Breast epithelium (tissue), 4 donors: ENCODE measurements at places on chromosomes 3 and 15.

DNA sequence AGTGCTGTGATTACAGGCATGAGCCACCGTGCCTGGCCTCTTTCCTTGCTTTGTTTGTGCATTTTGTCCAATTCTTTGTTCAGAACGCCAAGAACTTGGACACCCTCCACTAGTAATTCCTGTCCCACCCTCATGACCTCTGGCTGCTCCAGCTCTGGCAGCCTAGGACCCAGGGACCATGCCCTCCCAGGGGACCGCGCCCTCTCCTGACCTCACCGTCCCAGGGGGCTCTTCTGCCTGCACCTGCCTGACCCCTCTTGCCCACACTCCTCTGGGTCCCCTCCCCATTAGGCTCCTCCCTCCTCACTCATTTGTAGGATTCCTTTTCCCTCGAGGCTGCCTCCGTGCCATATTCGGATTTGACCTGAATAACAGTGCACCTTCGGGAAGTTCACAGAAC, 41.1 kb downstream of the FSD2 start:
- DNase-seq: no peak

- DNase-seq: no peak
Measured at GRCh38 chr3:195570912-195571311, 12.8 kb downstream of the APOD start.

GRCh38 chr15:75840659-75841058, 2.6 kb upstream of the UBE2Q2 start:
- no peak for DNase-seq

GRCh38 chr3:121483290-121483689, 62.5 kb downstream of the POLQ start:
- DNase-seq: no peak

GRCh38 chr3:19961960-19962359, 15.1 kb downstream of the RAB5A start:
- no peak for DNase-seq

DNA sequence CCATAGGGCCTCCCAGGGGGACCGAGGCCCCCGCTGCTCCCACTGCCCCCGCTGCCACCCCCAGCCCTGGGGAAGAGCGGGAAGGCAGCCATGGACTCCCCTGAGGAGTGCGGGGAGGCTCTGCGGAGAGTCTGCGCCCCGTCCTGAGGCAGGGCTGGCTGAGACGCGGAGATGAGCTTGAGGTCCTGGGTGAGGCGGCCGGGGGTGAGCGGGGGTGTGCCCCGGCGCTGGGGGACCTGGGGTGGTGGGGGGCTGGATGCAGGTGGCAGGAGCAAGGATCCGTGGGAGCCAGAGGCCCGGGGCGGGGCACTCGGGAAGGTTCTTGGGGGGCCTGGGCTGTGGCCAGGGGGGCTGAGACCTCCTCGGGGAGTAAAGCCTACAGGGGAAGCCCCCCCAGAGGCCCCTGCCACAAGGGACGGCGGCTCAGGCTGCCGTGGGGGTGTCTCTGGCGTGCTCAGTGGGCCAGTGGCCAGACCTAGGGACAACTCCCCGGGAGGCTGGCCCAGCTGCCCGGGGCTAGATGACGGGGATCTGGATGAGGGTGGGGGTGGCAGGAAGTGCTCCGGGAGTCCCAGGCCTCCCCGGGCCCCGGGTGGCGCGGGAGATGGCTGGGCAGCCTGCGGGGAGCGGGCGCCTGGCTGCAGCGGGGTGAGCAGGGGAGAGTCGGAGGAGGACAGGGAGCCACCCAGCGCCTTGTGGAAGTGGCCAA, 45.9 kb downstream of the HCN4 start:
- DNase-seq: peak; percentile 40

GRCh38 chr3:28674212-28674611, 325.6 kb upstream of the AZI2 start:
- no peak for DNase-seq

DNA sequence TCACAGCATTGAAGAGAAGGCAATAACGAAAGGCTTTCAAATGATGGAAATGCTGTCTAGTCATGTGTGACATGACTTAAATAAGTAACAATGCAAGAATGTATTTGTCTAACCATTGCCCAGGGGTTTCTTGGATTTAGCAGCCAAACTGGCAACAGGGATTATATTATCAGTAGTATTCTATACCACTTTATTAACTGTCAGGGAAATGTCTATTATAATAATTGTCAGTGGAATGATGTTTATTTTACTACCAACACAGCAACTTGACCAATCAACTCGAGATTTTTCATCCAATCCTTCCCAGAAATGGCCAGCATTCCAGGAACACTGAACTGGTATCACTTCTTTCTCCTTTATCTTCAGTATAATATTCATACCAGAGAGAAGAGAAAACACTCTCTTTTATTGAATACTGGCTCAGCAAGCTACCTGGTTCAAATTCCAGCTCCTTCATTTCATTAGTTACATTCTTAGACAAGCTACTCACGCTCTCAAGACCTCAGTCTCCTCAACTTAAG, 66.2 kb downstream of the FOXP1 start:
- no peak for DNase-seq

DNA sequence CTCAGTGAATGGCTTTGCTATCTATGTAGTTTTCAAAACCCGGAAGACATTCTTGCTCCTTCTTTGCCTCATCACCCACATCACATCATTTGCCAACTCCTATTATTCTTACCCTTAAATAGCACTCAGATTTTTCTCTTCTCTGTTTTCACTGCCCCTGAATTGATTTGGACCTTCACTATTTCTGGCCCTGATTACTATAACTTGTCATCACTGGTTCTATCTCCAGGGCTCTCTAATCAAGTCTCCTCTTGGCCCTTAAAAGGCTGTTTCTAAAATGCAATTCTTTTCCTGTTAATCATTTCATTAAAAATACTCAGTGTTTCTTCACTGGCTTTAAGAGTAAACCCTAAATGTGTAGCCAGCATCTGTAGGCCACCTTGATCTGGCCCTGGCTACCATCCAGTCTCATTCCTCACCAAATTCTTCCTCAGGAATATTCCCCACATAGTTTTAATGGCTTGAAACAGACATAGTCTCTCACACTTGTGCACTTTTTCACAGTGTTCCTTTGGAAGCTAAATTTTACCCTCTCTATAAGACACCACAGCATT, 437.1 kb upstream of the CBLB start:
- no peak for DNase-seq

- DNase-seq: no peak
Measured at GRCh38 chr15:86743283-86743903, 663.7 kb downstream of the AGBL1 start.

DNA sequence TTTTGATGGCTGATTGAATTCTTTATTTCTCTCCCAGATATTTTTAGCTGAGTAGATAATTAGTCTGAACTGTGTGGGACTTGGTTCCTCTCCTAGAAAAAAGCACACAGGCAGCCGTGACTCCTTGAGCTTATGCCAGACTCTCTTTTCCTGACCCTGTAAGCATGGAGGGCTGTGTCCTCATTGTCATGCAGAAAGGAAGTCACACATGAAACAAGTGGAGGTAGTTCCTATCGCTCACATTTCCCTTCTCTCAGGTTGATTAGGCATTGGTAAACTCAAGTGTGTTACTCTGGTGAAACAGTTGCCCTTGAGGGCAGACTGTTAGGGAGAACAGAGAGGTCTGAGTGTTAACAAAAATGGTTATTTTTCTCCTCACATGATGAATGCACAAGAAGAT, 6.3 kb upstream of the RTP4 start:
- no peak for DNase-seq

DNA sequence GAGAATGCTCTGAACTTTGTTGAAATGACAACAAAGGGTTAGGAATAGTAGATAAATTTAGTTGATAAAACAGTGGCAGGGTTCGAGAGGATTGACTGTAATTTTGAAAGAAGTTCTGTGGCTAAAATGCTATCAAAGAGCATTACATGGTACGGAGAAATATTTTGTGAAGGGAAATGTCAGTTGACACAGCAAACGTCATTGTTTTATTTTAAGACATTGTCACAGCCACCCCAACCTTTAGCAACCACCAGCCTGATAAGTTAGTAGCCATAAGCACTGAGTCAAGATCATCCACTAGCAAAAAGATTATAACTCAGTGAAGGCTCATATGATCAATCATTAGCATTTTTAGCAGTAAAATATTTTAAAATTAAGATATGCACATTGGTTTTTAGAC, 8.7 kb upstream of the ST3GAL6 start:
- no peak for DNase-seq

DNA sequence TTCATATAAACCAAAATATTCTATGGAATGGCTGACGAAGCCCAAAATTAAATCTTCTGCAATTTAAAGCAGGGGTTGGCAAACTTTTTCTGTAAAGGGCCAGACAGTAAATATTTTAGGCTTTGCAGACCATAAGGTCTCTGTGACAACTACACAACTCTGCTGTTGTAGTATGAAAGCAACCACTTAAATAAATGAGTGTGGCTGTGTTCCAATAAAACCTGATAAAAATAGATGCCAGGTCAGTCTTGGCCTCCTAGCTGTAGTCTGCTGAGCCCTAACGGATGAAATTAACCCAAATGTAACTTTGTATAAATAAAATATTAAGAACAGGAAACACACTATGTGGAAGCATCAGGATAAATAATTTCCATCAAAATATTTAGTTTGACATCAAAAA, 104.2 kb downstream of the FBXL22 start:
- no peak for DNase-seq
